LHCN-M2 (cell line): ENCODE measurements at places on chromosomes 12 and 14.

DNA sequence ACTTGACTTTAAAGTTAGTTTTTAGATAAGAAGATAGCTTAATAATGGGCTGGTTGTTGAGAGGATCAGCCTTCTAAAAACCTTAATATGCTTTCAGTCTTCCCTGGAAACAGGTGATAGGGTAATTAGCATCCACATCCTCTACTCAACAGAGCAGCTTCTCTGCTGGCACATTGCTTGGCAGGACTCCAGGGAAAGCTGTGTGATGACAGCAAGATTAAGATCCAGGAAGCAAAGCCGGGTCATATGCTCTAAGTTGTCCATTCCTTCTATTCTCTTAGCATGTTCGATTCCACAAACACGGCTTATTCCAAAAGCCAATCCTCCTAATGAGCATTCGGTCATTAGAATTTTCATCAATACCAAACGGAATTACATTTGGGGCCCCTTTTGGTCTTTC is 87.0 kb downstream of the HMGA2 start:
- DNase-seq: peak; percentile 79

DNA sequence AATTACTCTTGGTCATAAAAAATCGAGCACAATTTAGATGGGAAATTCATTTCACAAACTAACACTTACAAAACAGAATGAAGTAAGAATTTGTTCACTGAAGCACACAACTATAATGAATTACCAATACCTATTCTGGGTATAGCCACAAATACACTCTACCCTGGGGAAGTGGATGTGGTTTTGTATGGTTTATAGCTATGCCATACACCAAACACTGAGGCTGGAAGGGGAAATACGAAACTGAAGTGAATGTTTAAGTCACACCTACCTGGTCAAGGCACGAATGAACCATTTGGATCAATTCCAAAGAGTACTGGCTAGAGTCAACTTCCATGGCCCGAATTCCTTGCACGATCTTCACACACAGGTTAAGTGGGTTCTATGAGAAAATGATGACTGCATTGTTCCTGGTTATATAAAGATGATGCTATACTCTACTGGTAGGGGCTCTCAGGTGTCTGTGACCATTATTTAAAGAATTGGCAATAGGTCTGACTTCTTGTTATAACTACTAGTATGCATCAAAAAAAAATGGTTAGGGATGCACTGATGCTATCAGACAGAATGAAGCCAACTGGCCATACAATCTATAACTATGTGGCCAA is 12.8 kb downstream of the NEK9 start:
- DNase-seq: no peak

- DNase-seq: no peak
Measured at GRCh38 chr12:78179346-78179745, 348.7 kb downstream of the NAV3 start.

- DNase-seq: no peak
Measured at GRCh38 chr12:27002141-27002540, 12.0 kb downstream of the TM7SF3 start.

GRCh38 chr12:15684896-15685658 is 104.1 kb downstream of the EPS8 start:
- DNase-seq: peak; percentile 22

- no peak for DNase-seq
Measured at GRCh38 chr14:99412117-99413061, 68.3 kb downstream of the SETD3 start.

DNA sequence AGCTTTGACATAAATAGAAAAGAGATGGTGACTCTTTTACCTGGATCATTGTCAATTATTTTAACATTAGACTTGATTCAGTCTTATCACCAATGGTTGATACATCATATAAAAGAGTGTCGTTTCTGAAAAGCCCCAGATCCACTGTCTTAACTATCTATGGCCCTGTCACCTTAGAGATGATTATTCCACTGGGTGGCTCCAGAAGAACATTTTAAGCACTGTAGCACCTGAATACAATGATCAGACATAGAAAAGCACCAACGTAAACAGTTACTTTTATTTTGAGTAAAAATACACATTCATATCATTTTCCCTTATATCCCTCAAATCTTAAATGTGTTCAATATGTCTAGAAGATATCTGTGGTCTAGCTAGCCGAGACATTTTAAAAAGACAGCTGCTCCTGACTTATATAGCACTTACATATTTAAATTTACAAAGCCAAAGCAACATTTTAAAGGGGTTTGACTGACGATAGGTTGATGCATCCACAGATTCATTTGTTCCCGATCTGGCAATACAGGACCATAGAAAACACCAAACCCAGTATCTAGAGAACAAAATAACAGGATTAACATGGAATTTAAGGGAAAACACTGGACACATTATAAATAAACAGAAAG is 32.9 kb downstream of the TSPAN8 start:
- no peak for DNase-seq

DNA sequence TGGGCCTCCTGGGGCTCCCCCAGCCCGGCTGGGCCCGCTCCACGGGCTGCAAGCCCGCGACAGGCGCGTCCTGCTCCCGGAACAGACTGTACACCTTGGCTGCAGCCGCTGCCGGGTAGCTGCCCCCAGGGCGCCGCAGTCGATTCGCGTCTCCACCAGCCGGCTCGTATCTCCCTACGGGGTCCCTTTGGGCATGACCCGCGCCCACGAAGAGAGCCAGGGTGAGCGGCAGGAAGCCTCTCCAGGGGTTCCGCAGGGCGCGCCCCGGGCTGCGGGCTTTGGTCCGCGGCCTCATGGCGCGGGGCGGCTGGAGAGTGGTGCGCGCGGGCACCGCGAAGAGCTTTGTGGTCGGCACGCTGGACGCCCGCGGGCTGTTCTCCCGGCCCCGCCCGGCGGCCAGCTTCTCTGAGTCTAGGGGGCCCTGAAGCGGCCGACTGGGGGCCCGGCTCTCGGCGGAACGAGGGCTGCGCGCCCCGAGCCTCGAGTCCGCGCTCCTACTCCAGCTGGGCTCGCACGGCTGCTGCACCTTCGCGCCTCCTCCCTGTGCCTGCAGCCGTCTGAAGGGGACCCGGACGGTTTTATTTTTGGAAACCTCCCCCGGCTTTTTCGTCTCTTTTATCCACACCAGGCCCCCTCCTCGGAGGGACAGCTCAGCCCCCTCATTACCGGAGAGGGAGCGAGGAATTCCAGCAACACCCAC is at the start of gene LTBP2:
Gene LTBP2 (minus strand): TSS at position 588 of the 700 bp plus-strand sequence. CDS start 293 bp downstream, at position 295.
- peak; percentile 50 for DNase-seq

DNA sequence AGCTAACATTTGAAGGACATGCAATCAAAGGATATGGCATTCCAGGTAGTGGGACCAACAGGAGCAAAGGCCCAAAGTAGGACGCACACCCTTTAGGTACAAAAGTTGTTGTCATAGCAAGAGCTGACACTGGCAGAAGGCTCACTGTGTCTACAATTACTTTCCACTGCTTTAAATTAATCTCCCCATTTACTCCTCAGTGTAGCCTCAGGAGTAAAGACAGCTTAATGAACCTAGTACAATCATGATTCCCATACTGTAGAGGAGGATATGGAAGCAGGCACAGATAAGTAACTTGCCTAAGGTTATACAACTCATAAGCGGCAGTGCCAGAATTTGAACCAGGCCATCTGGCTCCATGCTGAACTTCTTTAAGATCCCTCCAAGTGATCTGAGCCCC is 212.9 kb upstream of the SFSWAP start:
- DNase-seq: no peak

DNA sequence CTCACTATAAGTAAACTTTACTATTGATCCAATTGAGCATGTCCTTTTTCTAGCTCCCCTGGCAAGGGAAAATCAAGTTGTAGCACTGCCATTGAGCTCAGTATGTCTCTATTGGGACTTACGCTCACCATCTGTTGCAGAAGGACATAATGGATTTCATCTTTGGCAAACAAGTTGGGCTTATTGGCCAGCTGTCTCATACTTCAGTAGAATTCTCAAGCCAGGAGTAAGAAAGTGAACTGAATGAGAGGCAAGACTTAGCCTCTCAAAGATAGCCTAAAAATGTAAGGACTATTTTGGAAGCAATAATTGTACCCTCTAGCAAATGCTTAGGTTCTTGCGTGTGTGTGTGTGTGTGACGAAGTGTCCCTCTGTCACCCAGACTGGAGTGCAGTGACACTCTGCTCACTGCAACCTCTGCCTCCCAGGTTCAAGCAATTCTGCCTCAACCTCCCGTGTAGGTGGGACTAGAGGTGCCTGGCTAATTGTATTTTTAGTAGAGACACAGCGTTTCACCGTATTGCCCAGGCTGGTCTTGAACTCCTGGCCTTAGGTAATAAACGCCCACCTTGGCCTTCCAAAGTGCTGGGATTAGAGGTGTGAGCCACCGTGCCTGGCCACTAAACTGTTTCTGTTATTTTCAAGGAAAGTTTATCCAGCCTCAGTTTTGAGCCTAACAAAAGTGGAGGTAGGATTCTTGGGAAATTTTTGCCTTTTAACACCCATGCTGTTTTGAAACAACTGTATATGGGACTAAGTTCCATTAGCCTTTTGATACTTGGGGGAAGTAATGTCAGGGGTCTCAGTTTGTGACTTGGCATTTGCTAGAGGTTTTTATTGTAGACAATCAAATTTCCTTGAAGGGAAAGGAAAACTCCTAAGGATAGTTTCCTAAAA is 7.0 kb downstream of the HNRNPA1 start:
- no peak for DNase-seq

GRCh38 chr14:92516966-92517506 is 3.5 kb downstream of the RIN3 start:
- DNase-seq: no peak

DNA sequence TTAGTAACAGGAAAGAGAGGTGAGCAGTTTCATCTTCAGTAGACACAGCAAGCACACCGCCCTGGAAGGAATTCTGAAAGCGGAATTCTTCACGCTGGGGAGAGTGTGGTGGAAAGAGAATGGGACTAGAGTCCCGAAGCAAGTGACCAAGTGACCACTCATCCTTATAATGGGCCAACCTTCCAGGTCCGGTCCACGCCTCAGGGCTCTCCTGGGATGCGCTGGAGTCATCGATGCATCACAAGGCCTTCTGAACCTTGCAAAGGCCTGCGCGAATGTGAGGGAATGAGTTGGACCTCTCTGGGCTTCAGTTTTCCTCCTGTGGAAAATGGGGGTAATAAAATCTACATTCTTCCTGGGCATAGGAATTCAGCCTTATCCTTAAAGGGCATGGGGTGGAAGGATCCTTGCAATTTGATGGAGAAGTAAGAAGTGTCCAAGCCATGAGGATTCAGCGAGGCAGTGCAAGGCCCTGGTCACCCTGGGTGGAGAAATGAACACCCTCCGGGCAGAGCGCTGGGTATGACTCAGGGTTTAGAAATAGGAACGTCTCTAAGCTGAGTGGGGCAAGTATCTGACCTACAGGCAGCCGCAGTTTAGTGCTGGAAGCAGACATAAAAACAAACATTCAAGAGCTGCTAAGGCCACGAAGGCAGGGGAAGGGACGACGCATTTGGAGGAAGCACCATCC is 97.7 kb downstream of the SETD3 start:
- DNase-seq: no peak

- peak; percentile 73 for DNase-seq
Measured at GRCh38 chr12:67919406-67919805, 69.8 kb upstream of the IFNG-AS1 start.

GRCh38 chr12:106145539-106146447 is 7.0 kb upstream of the NUAK1 start:
- DNase-seq: no peak

DNA sequence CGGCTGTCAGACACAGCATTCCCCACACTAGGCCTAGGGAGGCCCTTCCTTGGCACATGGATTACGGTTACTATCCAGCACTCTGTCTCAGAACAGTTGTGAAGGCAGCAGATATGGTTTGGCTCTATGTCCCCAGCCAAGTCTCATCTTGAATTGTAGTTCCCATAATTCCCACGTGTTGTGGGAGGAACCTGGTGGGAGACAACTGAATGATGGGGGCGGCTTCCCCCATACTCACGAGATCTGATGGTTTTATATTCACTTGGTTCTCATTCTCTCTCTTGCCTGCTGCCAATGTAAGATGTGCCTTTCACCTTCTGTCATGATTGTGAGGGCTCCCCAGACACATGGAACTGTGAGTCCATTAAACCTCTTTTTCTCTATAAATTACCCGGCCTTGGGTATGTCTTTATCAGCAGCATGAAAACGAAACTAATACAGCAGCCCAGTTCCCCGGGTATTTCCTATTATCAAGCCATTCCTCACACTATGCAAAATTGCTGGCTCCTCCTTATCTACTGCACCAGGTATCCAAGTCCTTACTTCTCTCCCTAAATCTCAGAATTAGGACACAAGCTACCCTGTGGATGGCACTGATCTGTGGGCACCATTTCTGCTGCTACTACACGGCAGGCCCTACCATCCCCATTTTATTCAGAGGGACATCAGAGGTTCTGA is 33.3 kb downstream of the NT5DC3 start:
- DNase-seq: no peak

- DNase-seq: no peak
Measured at GRCh38 chr14:92755495-92755894, 7.1 kb upstream of the LGMN start.

GRCh38 chr12:112126000-112126438 is 659 bp downstream of the TRAFD1 start:
- DNase-seq: no peak

GRCh38 chr14:39265806-39266524 is 32.2 kb downstream of the MIA2 start:
- DNase-seq: no peak

GRCh38 chr12:2507814-2508213 is 287.0 kb upstream of the FKBP4 start:
- DNase-seq: no peak

GRCh38 chr12:93173178-93173957 is 204.4 kb upstream of the NUDT4 start:
- DNase-seq: peak; percentile 71

DNA sequence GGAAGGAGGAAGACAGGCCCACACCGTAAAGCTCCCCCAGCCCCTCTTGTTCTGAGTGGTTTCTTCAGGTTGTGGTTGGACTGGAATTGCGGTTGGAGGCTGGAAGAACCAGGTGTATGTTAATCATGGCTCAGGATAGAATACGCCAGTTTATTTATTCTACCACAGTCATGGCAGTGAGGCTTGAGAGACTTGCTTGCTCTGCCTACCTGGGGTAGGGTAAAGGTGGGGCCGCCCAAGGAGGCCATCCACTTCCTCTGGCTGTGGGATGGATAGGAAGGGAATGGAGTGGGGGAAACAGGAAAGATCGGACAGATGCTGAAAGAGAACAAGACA is 8.1 kb downstream of the SHMT2 start:
- no peak for DNase-seq

- peak; percentile 82 for DNase-seq
Measured at GRCh38 chr14:91929700-91930099, 17.8 kb downstream of the FBLN5 start.

GRCh38 chr14:54410215-54410614 is 13.4 kb downstream of the CDKN3 start:
- no peak for DNase-seq

DNA sequence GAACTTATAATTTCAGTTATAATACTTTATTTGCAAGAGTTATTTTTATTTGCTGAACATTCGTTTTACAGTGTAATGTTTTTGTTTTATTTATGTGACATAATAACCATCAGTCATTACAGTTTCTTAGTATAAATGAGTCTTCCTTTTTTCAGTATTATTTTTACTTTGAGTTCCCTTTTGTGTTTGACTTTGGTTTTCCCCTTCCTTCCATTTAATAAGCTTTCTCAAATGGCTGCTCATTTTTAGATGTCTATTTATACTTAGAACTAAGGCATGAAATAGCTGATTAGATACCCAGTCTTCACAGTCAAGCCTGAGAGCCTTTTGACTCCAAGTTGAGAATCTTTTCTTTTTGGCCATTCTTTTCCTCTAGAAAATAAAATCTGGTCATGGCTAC is 404.5 kb downstream of the LRFN5 start:
- no peak for DNase-seq

- DNase-seq: no peak
Measured at GRCh38 chr12:5742258-5742657, 202.8 kb downstream of the ANO2 start.
